ENCODE measurements at places on chromosomes 11 and 22. TPM values are rescaled to one million over a fixed set of nuclear protein-coding genes. Genes with fewer than 3 reads are reported as not detected.

Gene NCF4
- 11.3 TPM for total RNA-seq

Gene MS4A15
- not detected for total RNA-seq

Gene OR51E2
- total RNA-seq = 0.63 TPM

Gene SLC37A2
- total RNA-seq = 7.8 TPM

Gene CRYBB1
- 0.37 TPM for total RNA-seq

Gene PKNOX2
- total RNA-seq = 5.1 TPM

Gene OR10AG1
- not detected for total RNA-seq

Gene SPDYC
- not detected for total RNA-seq

Gene SLC1A2
- total RNA-seq = 0.58 TPM

Gene VSIG10L2
- total RNA-seq = not detected

Gene OPCML
- total RNA-seq = 0.09 TPM

Gene ZNRF3
- 13.6 TPM for total RNA-seq

Gene ISX
- total RNA-seq = not detected

Gene SSRP1
- 61.8 TPM for total RNA-seq

Gene CCDC87
- 1.0 TPM for total RNA-seq

Gene THY1
- total RNA-seq = 17.8 TPM

Gene CSF2RB
- 5.8 TPM for total RNA-seq

Gene ADAMTS8
- total RNA-seq = 14.1 TPM

Gene PRMT3
- total RNA-seq = 9.8 TPM

Gene SLC22A6
- total RNA-seq = not detected

Gene ELMOD1
- total RNA-seq = not detected

Gene HTR3B
- not detected for total RNA-seq

Gene OR5A1
- not detected for total RNA-seq

Gene OR2AT4
- total RNA-seq = not detected

Gene TBX10
- total RNA-seq = 0.14 TPM

Gene FAM118B
- 19.3 TPM for total RNA-seq

Gene UBQLNL
- 0.69 TPM for total RNA-seq

Gene RAB6A
- 168 TPM for total RNA-seq

Gene TRIM49
- not detected for total RNA-seq

Gene FGF19
- total RNA-seq = 362 TPM

Gene RPS6KB2
- 39.7 TPM for total RNA-seq

Gene MPPED2
- 5.6 TPM for total RNA-seq

Gene APOBEC3F
- total RNA-seq = 14.4 TPM

Gene PHF21B
- 0.63 TPM for total RNA-seq

Gene GAL
- not detected for total RNA-seq

Gene PNPLA5
- total RNA-seq = not detected

Gene FERMT3
- total RNA-seq = 21.7 TPM

Gene FAU
- total RNA-seq = 835 TPM

Gene TSGA10IP
- total RNA-seq = not detected

Gene C1QTNF6
- 7.2 TPM for total RNA-seq

Gene CARD18
- not detected for total RNA-seq

Gene OR52E8
- not detected for total RNA-seq

Gene ST14
- 193 TPM for total RNA-seq

Gene CCDC73
- not detected for total RNA-seq

Gene INSC
- 1.2 TPM for total RNA-seq

Gene PAMR1
- total RNA-seq = 7.6 TPM

Gene ZBED4
- 11.2 TPM for total RNA-seq

Gene TPBGL
- total RNA-seq = 0.17 TPM

Gene MS4A4A
- 28.9 TPM for total RNA-seq

Gene LSP1
- 43.1 TPM for total RNA-seq

Gene KCNJ11
- total RNA-seq = 11.9 TPM

Gene NUP98
- total RNA-seq = 60.1 TPM
